ENCODE measurements at places on chromosomes 2 and 18. TPM values are rescaled to one million over a fixed set of nuclear protein-coding genes. Genes with fewer than 3 reads are reported as not detected.
A peak's percentile ranks its signal among the peaks of the same experiment; 100 is the strongest.

- DNase-seq: no peak
These were observed 73.5 kb downstream of the ANTXR1 start for GRCh38 chr2:69086466-69086865.

- DNase-seq: no peak
These were observed 104.7 kb downstream of the THADA start for GRCh38 chr2:43491065-43491639.

Gene ERBB4
- 13.8 TPM for total RNA-seq

Gene CASP10
- 5.0 TPM for total RNA-seq

- no peak for DNase-seq
These were observed 26.5 kb upstream of the CREB1 start for GRCh38 chr2:207503234-207503633.

GRCh38 chr2:85953476-85953875, 64.7 kb upstream of the ST3GAL5 start:
- no peak for DNase-seq

DNA sequence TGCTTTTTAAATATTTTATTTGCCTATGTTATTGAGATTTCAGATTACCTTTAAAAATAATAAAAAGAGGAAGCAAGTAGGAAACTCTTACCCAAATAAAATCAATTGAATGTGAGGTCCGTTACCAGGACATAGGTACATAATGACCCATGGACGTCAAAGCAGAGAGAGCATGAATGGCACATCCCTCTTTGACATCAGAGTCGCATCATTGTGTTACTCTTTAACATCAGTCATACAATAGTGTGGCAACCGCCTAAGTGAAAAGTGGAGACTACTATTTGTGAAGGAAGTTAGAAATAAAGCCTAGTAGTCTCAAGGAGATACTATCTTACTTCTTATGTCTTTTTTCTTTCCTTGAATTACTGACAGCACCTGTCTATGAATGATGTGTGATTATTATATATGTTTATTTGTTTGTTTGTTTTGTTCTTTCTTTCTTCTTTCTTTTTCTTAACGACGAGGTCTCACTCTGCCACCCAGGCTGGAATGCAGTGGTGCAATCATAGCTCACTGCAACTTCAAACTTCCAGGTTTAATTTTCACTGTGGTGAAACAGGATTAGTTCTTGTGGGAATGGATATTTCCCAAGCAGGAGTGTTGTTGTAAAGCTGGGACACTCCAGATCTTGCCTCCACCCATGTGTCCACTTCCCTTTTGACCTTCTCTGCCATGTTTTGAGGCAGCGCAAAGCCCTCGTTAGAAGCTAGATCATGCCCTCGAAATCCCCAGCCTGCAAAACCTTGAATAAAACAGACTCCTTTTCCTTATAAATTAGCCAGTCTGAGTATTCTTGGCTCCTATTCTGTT, 407.2 kb upstream of the NETO1 start:
- DNase-seq: no peak

- DNase-seq: peak; percentile 94
These were observed 14.3 kb downstream of the MALL start for GRCh38 chr2:110101280-110101844.

DNA sequence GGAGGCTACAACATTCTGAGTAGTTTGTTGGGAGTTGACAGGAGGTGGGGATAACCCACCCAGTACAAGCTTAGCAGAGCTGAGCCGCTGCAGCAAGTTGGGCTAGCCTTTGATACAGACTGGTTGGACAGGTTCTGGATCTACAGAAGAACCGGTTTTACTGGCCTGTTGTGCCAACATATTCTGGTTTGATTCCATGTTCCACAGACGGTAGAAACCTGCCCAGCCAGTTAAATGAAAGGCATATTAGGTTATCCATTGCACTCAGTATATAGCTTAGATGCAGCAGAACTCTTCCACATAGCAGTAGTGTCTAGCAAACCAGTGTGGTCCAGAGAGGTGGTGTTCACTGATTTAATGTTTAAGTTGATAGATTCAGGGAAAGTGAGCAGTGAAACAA, 19.3 kb upstream of the RBBP8 start:
- no peak for DNase-seq

DNA sequence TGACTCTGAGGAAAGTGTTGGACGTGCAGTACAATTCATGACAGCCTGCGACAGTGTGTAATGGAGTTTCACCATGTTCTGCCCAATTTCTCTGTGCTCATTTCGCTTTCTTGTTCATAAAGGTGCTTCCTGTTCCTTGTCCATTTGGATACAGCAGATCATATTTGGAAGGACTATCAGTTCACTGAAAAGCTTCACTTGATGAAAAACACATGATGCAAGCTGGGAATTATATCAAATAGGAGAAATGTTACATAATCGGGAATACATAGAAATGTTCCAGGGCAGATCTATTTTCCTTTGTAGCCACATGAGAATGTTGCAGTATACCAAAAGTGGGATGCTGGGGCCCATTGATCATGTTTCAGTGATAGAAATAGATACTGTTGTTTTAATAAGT, 266.3 kb upstream of the SLC14A2 start:
- DNase-seq: no peak

- no peak for DNase-seq
These were observed 80.3 kb downstream of the FMNL2 start for GRCh38 chr2:152415231-152415642.

DNA sequence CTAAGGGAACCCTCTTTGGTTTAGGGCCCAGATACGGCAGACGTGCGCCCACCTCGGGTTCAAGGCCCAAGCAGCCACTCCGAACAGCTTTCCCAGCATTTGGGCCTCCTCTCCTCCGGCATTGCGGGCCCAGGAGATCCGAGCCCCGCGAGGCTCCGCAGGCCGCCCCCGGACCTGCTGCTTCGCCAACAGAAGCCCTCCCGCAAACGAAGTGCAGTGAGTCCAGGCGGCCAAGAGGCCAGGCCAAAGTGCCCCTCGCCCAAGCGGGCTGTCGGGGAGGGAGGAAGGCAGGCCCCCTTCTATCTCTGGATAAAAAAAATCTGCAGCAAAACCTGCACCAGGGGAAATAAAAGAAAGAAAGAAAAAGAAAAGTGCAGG, 6.0 kb downstream of the EN1 start:
- no peak for DNase-seq

DNA sequence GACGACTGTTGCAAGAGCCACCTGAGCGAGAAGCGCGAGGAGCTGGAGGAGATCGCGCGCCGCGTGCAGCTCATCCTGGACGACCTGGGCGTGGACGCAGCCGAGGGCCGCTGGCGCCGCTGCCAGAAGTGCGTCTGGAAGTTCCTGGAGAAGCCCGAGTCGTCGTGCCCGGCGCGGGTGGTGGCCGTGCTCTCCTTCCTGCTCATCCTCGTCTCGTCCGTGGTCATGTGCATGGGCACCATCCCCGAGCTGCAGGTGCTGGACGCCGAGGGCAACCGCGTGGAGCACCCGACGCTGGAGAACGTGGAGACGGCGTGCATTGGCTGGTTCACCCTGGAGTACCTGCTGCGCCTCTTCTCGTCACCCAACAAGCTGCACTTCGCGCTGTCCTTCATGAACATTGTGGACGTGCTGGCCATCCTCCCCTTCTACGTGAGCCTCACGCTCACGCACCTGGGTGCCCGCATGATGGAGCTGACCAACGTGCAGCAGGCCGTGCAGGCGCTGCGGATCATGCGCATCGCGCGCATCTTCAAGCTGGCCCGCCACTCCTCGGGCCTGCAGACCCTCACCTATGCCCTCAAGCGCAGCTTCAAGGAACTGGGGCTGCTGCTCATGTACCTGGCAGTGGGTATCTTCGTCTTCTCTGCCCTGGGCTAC, 1.2 kb downstream of the KCNF1 start:
- DNase-seq: peak; percentile 66

DNA sequence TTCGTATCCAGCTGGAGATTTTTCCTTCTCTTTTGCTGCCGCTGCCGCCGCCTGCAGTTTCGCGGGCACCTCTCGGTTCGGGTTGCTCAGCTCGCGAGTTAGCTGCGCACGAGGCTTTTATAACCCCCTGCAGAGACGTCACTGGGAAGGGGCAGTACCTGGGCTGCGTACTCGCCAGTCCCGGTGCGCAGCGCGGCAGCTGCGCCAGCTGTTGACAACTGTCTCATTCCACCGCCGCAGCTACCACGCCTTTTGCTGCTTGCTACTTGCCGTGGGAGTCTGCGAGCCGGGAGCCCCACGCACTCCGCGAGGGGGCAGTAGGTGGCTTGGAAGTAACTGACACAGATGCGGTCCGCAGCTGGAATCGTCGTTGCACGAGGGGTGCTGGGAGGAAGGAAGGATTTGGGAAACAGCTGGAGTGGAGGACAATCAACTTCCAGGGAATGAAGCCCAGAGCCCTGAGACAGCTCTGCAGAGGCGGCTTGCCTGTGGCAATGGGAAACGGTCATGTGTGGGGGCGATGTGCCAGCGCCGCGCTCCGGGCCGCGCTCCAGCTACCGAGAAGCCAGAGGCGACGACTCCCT, at the start of gene TACR1:
Gene TACR1 (minus strand): TSS at position 93 of the 584 bp plus-strand sequence. CDS start 586 bp downstream, outside the sequence.
- no peak for DNase-seq

DNA sequence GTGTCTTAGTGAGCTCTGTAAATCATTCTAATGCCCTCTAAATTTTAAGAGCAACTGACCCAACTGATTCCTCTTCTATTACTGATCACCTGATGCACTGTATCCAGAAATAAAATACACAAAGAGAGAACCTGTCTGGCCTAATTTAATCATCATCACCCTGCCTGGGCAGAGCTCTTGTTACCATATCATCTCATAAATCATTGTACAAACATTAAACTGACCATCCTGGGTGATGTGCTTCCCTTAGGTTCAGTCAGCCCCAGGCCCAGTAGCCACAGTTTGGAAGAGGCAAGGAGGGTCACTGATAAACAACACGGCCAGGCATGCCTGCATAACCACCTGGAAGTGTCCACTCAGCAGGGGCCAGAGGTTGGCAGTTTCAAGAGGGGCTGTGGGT, 22.7 kb upstream of the ACMSD start:
- DNase-seq: no peak

GRCh38 chr2:173226899-173227698, 127.6 kb upstream of the CDCA7 start:
- DNase-seq: no peak

Gene ICA1L
- total RNA-seq: 5.7 TPM

Gene MC4R
- total RNA-seq: not detected

GRCh38 chr2:43937269-43937820, 58.4 kb downstream of the LRPPRC start:
- DNase-seq: no peak
